ENCODE measurements at places on chromosomes 11 and 22.

DNA sequence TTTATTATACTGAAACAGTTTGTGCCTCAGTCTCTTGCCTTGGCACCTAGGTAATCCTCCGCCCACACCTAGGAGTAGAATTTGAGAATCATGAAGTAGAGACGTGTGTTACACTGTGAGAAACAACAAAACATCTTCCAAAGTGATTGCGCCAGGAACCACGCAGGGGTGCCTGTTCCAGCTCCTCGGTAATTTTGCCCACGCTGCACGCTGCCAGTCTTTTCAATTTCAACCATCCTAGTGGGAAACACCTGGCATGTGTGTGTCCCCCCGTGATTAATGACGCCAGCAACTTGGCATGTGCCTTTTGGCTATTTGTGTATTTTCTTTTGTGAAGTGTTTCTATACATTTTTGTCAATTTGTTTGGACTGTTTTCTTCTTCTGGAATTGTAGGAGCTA lies 919.1 kb downstream of the BRD1 start:
- no peak for DNase-seq

GRCh38 chr22:24400726-24401596 lies 26.4 kb upstream of the ADORA2A start:
- DNase-seq, result no peak

- DNase-seq, result no peak
Observed at GRCh38 chr11:121999651-122000050, 116.4 kb downstream of the BLID start.

- no peak for DNase-seq
Observed at GRCh38 chr22:24190159-24190540, 8.9 kb downstream of the SUSD2 start.

DNA sequence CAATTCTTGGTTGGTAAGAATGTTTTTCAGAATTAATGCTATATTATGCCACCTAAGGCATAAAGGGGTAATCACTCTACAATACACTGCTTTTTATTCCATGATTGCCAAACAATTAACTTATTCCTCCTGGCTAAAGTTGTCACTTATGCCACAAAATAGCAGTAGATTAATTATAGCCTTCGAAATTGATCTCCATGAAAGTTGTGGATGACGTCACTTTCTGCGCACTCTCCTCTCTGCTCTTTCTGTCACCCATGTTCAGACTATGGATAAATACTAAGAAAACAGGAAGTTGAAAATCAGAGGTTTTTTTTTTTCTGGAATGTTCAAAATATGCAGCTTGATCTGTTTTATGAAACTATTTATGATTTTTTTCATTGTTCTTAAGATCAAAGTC lies 790.1 kb upstream of the CNTN5 start:
- no peak for DNase-seq

GRCh38 chr11:120532082-120532831 lies 20.7 kb downstream of the GRIK4 start:
- DNase-seq, result no peak

- DNase-seq, result no peak
Observed at GRCh38 chr11:206526-207207, 532 bp downstream of the BET1L start.

- no peak for DNase-seq
Observed at GRCh38 chr11:6654281-6655019, 1.2 kb downstream of the DCHS1 start.

GRCh38 chr11:94477624-94478023 lies 16.0 kb downstream of the MRE11 start:
- no peak for DNase-seq

DNA sequence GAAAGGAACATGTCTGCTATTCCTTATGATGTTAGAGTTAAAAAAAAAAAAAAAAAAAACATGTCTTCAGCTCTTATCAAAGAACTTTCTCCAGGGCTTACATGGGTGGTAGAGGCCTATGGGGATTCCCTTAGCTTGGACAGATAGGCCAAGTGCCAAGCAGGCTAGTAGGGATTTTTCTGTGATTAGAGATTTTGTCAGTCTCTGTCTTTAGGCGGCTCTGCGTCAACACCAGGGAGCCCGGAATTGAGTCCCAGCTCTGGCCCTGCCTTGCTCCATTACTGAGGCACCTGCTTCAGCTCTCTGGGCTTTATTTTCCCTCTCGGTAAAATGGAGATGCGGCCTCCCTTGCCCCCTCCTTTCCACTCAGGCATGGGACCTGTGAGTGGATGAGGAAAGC lies 13.1 kb downstream of the CRY2 start:
- no peak for DNase-seq

GRCh38 chr22:37639070-37639760 lies at the start of gene SH3BP1:
Gene SH3BP1, plus strand, starts transcription at chr22:37639669. Its CDS starts 119 bp downstream, at chr22:37639788.
- peak; percentile 49 for DNase-seq

GRCh38 chr11:111472228-111472627 lies 40.0 kb downstream of the BTG4 start:
- peak; percentile 41 for DNase-seq

DNA sequence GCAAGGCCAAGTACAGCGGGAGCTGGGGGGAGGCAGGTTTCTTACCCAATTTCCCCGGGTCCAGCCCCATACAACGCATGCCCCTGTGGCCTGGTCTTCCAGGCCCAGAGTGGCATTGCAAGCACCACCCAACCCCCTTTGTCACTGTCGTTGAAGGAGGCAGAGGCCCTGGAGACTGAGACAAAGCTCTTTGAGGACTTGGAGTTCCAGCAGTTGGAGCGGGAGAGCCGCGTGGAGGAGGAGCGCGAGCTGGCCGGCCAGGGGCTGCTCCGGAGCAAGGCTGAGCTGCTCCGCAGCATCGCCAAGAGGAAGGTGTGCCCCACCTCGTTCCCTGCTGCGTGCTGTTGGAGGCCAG lies 27.8 kb downstream of the PHLDB1 start:
- DNase-seq, result no peak

DNA sequence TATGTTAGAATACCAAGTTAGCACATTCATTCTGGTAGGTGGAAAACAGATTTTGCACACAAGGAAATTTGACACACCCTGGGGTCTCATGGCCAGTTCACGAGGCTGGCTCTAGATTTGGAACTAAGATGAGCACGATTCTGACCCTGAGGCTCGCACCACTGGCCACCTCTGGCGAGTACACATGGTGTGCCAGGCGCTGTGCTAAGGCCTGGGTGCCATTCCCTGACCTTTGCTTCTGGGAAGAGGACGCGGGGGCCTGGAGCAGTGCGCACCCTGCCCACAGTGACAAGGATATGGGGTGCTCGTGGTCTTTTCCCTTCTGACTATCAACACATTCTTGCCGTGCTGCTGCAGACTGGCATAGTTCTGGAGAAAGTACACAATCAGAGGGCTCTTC lies 29.5 kb upstream of the DMC1 start:
- no peak for DNase-seq

DNA sequence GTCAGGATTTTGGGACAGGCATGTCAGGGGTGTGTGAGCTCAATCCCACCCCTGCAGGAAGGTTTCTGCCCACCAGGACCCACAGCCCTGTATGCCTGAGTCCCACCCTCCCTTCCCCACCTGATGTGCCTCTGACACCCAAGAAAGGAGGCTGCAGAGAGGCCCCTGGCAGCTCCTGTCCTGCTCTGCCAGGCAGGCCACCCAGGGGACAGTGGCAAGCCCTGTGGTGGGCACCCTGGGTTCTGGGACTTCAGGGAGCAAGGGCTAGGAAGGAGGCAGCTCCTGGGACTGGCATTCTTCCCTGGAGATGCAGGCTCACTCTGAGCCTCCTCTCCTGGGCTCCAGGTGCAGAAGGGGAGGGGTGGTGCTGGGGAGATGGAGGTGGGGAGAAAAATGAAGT lies 234.5 kb upstream of the B3GAT1 start:
- no peak for DNase-seq

- peak; percentile 84 for DNase-seq
Observed at GRCh38 chr11:80495116-80495515, 1054.3 kb upstream of the TENM4 start.

- DNase-seq, result no peak
Observed at GRCh38 chr11:23079382-23079813, 219.1 kb upstream of the CCDC179 start.

- peak; percentile 75 for DNase-seq
Observed at GRCh38 chr22:27220339-27220738, 563.0 kb downstream of the MIAT start.

DNA sequence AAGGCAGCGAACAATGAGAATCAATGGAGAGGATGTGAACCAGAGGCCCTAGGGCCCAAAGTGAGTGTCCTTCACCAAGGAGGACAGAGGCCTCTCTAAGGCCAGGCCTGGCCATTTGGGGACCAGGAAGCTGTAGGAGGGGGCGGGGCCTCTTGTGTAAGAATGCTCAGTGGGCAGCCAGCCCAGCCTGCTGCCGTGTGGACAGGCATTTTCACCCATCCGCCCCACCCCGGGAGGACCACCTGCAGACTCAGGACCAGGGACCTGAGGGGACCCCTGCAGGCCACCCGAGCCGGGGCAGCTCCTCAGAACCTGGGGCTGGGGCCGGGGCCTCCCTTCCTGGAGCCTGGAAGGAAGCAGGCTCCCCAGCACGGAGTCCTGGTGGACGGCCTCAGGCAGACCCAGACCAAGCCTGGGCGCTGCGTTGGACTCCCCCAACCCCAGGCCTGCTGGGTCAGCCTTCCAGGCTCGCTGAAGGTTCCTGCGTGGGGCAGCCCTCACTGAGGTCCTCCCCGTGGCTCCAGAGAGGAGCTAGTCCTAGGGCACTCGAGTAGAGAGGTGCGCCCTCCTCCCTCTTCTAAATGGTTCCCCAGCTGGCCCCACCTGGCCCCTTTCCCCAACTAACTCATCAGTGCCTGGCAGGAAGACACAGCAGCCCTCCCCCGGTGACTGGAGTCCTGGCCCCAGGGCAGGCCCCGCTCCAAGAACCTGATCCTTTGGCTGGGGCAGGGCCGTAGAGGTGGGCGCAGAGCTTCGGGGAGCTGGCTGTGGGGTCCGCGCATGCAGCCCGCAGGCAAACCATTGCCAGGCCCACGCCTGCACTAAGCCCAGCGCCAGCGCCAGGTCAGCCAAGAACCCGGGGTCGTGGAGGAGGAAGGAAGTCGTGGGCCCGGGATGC lies 1.5 kb upstream of the TRABD start:
- peak; percentile 30 for DNase-seq

- no peak for DNase-seq
Observed at GRCh38 chr11:134250246-134250645, 2.9 kb downstream of the THYN1 start.

GRCh38 chr11:47797633-47798032 lies 30.5 kb upstream of the FNBP4 start:
- DNase-seq, result peak; percentile 70

- peak; percentile 10 for DNase-seq
Observed at GRCh38 chr11:13378316-13378715, 84.7 kb downstream of the BTBD10 start.

DNA sequence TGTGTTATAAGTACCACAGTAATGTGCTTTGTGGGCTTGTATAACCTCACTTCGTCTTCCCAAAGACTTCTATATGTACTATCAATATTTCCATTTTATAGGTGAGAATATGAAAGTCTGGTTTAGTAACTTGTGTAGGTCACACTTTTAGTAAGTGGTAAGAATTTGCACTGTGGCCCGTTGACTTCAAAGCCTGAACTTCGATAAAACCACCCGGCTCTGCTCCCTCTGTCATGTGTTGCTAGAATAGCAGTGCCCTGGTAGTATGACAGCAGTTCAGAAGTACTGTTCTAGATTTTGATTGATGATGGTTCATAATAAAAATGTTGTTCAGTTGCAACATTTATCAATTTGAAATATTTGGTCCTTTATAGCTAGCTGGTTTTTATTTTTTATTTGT lies 110.2 kb upstream of the SORL1-AS1 start:
- no peak for DNase-seq

DNA sequence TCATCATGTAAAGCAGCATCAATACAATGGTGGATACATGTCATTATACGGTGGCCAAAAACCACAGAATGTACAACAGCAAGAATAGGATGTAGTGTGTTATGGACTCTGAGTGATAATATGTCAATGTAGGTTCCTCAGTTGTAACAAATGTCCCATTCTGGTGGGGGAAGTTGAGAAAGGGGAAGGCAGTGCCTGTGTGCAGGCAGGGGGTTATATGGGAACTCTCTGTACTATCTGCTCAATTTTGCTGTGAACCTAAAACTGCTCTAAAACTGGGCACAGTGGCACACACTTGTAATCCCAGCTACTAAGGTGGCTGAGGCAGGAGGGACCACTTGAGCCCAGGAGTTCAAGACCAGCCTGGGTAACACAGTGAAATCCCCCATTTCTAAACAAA lies 5.9 kb downstream of the CHKA start:
- no peak for DNase-seq

GRCh38 chr11:78460471-78460870 lies 42.9 kb upstream of the GAB2 start:
- peak; percentile 35 for DNase-seq

- no peak for DNase-seq
Observed at GRCh38 chr11:7564803-7565202, 51.0 kb downstream of the PPFIBP2 start.

DNA sequence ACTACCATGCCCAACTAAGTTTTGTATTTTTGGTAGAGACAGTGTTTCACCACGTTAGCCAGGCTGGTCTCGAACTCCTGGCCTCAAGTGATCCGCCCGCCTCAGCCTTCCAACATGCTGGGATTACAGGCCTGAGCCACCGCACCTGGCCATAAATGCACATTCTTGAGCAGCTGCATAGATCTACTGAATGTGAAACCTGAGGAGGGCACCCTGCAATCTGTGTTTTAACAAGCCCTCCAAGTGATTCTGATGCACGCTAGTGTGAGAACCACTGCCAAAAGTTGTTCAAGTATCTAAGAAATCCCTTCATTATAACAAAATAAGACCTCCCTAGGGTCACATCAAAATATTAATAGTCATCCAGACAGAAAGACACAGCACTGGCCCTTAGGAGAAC lies 89.3 kb downstream of the RDX start:
- DNase-seq, result no peak

DNA sequence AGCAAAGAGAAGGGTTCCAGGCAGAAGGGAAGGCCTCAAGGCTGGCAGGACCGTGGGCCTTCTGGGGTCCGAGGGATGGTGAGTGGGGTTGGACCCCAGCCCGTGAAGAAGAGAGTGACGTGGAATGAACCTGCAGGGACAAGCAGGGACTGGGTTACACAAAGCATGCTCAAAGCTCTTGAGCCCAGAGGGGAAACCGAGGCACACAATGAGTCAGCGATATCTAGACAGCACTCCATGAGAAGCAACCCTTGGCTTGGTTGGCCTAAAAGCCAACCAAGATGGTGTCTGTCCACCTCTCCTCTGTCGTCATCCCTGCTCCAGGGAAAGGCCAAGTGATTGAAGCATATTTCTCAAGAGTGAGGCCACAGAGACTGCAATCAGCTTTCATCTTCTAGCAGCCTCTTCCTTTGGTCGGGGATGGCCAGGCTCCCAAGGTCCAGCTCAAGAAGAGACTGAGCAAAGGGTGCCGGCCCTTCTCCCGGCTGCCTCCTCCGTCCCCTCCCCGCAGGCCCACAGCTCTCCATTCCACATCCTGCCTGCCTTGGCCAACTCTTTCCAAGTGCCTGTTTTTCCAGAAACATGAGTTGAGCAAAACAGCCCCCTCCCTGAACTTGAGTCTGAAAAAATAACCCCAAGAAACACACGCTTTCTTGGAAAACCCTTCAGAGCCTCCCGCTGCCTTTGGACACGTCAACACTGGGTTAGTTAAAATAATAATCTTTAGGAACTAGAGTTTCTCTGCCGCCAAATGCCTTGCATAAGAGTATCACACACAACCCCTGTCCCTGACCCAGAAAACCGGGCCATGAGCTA lies 556.6 kb downstream of the MIAT start:
- no peak for DNase-seq
